ENCODE measurements at places on chromosomes 16 and 17.

DNA sequence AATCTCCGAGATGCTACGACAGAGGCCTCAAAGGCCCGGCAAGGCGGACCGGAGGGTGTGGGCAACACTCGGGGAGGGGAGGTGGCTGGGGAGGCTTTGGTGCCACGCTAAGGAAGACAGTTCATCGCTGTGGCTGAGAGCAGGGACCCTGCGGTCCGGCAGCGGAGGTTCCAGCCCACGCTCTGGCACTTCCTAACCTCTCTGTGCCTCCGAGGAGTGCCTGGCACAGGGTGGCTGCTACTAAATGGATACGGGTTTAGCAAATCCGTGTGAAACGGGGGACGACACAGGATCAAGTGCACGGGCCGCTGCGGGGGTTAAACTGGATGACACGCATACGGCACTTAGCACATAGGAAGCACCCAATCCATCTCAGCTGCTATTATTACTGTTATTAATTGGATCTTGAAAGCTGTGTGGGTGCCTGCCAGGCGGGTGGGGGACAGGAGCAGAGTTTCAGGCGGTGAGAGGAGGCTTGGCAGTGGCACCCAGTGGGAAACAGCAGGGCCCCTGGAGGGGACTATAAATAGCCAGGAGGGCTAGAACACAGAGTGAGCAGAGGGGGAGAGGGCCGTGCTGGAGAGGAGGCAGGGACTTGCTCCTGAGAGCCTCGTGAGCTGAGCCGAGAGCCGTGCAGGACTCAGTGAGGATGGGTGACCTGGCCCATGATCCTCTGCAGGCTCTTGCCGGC is 45.0 kb downstream of the ABR start:
- DNase-seq, result no peak

DNA sequence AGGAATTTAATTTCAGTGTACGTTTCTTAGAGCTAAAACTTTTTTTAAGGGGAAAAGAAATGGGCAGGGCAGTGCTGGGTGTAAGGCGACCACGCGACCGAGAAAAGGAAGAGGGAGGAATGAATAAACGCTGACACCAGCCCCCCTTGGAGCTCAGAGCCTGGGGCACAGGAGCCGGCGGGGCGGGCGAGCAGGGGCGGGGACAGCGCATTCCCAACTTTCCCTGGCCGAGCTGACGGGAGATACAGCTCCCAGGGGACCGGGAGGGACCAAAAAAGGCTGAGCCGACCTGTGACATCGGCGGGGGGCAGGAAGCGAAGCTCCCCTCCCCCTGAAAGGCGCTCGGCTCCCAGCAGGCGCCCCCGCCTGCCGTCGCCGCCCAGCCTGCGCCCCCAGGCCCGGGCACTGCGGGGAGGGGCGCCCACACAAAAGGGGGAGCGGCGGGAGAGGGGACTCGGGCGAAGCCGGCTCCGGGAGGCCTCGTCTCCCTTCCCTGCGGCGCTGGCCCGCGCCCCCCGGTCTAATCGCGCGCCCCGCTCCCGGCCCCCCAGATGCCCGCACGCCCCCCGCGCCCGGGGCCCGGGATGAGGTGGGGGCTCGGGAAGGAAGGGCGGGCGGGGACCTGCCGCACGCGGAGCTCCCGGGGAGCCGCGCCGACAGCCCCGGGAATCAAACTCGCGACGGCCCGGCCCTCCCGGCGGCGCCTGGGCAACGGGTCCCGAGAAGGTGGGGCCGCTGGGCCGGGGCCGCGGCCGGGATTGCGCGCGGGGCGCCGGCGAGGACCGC is 622 bp downstream of the CUEDC1 start:
- DNase-seq, result no peak

DNA sequence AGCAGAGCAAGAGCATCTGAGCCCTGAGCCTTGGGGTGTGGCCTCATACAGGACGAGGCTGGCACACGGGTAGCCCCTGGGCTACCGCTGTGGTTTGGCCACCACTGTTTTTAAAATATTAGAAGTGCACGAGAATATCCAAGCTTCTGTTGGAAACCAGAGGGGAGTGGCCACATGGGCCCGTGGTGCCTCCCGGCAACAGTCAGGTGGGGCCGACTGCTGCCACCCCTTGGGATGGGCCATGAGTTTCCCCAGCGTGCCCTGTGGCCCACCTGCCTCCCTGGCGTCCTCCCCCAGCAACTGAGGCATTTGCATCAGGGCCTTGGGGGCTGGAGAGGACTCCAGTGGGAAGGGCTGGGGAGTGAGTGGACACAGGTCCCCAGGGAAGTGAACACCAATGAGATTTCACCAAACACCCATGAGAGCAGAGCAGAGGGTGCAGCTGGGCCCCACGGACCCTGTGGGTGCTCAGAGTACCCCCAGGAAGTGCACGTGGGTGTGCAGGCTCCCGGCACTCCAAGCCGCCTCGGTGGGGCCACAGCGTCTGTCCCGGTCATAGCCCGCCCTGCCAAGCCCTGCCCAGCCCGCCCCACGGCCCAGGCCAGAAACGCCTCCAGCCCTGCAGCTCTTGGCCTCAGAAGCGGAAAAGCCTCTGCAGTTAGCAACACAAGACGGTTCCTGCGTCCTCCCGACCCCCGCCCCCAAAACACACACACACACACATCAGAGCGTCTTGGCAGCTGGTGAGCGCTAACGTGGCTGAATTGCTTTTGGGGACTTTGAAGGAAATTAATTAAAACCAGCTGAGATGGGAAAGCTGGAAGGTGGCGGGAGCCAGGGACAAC is 22.7 kb downstream of the ZNF469 start:
- no peak for DNase-seq

DNA sequence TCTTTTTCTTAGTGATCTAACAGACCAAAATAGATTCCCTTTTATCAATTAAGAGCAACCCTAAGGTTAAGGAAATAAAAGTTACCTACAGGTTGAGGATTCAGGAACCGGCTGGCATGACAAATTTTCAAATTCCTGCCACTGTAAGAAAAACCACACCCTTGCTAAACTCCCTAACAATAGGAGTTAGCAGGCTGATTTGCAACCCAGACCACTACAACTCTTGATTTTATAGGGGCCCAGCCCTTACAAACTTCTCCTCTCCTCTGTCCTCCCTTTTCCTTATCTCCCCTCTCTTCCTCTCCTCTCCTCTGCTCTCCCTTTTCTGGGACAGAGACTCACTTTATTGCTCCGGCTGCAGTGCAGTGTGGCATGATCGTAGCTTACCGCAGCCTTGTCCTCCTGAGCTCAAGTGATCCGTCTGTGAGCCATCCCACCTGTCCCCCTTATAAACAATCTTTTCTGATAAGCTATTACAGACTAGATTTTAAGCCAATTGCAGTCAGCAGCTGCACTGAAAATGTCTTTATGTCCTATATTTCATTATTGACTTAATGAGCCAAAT is 418.9 kb downstream of the CDH8 start:
- no peak for DNase-seq

DNA sequence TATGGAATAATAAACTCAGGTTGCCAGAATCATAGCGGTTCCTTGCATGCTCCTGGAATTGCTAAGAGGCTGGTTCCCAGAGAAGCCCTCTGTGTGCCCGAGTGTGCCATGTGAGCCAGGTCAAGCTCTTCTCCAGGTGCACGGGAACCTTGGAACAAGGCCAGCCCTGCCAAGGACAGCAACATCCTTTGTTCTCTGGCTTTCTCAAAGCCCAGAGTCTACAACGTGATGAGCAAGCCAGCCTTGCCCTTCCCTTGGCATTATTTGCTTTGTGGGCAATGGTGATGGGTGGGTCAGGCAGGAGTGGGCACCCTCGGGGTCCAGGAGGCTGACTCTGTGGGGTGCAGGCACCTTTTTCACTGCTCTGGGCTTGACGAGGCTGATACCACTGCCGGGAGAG is 14.2 kb upstream of the SEC14L1 start:
- no peak for DNase-seq

DNA sequence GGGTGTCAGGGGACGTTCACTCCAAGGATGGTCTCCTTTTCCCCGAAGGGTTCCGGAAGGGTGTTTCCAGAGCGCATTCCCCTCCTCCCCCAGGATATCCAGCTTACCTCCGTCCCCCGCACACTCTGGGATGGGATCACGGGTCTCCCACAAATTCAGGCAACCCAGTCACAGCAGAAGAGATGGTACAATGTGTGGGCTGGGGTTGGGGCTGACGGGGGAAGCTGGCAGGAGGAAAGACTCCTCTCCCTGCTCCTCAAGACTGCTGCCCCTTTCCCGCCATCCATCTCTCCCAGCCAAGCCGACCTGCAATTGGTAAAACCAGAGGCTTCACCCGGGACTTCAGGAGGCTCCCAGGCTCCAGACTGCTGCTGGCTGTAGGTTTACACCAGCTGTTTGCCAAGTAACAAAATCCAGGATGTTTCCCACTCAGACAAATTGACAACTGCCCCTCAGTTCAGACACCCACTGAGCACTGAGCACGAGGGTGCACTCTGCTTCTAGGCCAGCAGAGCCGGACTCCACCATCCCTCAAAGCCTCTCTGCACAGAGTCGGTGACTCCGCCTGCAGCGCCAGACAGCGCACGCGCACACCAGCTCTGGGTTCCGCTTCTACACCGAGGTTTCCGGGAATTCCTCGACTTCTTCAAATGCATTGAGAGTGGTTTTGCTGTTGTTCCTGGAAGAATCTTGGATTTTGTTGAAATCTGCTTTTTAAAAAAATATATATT is 37.7 kb downstream of the ASPA start:
- DNase-seq, result no peak

DNA sequence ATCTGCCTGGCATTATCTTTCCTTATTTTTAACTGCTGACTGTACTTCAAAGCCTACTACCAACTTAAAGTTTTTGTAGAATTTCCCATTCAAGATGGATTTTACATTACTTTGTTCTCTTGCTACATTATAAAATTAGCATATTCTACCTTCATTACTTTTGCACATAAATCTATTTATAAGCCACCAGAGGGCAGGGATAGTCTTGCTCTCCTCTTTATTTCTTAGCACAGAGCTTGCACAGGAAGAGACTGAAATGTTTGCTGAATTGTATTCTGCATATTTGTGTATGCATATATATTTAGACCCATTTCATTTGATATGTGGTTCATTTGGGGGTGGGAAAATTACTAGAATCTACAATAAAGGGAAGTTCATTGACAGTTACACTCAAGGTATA is 108.0 kb downstream of the SKAP1 start:
- no peak for DNase-seq

DNA sequence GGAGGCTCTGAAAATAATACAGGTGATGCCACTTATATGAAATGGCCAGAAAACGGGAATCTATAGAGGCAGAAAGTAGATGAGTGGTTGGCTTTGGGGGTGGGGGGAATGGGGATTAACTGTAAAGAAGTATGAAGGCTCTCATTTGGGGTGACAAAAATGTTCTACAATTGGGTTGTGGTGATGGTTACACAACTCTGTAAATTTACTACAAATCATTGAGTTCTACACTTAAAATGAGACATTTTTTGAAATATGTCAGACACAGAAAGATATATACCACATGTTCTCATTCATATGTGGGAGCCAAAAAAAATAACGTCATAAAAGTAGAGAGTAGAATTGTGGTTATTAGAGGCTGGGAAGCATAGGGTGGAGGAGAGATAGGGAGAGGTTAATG is 25.7 kb downstream of the ARHGAP17 start:
- DNase-seq, result no peak

GRCh38 chr17:63246344-63246743 is 199.8 kb downstream of the CYB561 start:
- no peak for DNase-seq

- DNase-seq, result no peak
Measured at GRCh38 chr16:1291576-1291974, 17.9 kb upstream of the UBE2I start.

GRCh38 chr16:89314357-89314756 is 96.9 kb downstream of the ZNF778 start:
- no peak for DNase-seq
